ENCODE measurements at places on chromosomes 11 and 22.

GRCh38 chr11:12432507-12432906 lies 55.1 kb downstream of the PARVA start:
- DNase-seq, result no peak

DNA sequence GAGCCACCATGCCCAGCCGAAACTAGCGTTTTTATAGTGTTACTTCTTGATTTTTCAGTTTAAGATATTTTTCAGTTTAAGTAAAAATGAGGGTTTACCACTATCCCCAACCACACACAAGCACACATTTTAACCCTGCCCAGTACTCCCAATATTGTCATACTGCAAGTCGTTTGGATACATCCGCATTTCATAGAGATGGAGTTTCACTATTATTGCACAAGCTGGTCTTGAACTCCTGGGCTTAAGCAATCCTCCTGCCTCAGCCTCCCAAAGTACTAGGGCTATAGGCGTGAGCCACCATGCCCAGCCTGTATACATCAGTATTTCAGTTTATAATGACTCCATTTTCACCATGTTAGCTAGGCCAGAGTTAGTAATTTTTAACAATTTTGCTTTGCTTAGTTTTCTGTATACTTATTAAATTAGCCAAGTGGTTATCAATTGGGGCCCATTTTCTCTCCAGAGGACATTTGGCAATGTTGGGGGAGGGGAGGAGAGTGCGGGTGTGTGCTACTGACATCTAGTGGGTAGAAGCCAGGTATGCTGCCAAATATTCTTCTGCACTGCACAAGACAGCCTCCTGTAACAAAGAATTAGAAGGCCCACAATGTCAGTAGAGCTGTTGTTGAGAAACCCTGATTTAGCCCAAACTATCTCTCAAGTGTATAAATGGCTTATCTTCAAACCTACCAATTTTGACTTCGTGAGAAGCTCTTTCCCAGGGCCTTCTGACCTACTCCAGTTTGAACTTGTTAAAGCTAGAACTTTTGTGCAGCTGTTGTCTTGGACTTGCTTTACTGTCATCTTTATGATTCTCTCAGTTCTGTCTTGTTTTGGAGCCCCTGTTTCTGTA lies 7.3 kb downstream of the USP47 start:
- DNase-seq, result peak; percentile 34

DNA sequence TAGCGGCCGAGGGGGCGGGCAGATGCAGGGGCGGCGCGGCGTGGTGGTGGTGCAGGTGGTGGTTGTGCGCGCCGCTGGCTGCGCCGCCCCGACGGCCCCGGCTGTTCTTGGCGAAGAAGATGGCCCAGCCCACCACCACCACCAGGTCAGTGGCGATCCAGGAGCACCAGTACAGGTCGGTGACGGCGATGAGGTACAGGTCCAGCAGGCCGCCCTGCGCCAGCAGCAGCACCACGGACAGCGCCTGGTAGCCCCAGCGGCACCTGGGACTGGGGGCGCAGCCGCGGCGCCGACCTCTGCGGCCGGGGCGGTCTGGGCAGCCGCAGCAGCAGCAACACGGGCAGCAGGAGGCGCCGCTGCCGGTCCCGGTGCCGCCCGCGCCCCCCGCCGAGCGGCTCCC lies 879 bp downstream of the TMEM121B start:
- peak; percentile 84 for DNase-seq

DNA sequence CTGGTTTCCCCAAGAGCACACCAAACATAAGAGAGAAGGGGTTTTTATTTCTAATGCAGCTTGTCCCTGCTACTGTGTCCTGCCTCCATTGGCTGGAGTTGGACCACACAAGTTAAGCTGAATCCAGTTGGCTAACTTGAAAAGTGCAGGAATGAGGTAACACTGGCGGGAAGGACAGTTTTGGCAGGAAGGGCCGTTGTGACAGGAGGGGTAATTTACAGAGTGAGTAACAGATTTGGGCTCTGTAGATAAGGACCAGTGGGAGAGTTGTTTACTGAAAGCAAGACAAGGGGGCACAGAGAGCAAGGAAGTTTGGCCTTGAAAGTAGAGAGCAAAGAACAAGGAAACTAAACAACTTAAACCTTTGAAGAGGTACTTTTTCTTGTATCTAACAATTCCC lies 1623.3 kb upstream of the RAG2 start:
- DNase-seq, result no peak

- DNase-seq, result no peak
Measured at GRCh38 chr11:57422669-57423068, 4.3 kb downstream of the SLC43A3 start.

GRCh38 chr11:36700246-36700645 lies 102.2 kb upstream of the RAG2 start:
- no peak for DNase-seq
